ENCODE measurements at places on chromosomes 12 and 14. TPM values are rescaled to one million over a fixed set of nuclear protein-coding genes. Genes with fewer than 3 reads are reported as not detected.

GRCh38 chr12:63276537-63277365, 125.8 kb upstream of the AVPR1A start:
- DNase-seq: peak; percentile 47

GRCh38 chr14:77230914-77231313, 40.1 kb downstream of the NGB start:
- no peak for DNase-seq

GRCh38 chr12:3033539-3033867, 43.7 kb upstream of the TSPAN9 start:
- no peak for DNase-seq

SERPINA12 gene
- not detected for total RNA-seq

DNA sequence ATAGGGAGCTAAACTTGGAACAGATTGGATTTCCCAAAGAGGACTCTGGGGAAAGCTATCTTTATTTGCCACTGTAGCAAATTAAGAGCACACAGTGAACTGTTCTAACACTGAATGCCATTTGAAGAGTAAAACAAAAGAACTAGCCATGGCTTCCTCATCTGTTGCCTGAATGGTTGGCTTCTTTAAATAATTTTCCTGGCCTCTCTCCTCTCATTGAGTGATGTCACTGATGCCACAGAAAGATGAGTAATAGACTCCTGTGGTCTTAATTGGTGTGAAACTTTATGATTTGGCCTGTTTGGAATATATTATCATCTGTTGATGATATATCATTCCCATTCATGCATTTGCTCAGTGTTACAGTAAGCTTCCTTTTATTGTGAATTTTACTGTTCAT, 42.5 kb downstream of the WDR20 start:
- DNase-seq: peak; percentile 62

SLC4A8 gene
- 0.26 TPM for total RNA-seq

DNA sequence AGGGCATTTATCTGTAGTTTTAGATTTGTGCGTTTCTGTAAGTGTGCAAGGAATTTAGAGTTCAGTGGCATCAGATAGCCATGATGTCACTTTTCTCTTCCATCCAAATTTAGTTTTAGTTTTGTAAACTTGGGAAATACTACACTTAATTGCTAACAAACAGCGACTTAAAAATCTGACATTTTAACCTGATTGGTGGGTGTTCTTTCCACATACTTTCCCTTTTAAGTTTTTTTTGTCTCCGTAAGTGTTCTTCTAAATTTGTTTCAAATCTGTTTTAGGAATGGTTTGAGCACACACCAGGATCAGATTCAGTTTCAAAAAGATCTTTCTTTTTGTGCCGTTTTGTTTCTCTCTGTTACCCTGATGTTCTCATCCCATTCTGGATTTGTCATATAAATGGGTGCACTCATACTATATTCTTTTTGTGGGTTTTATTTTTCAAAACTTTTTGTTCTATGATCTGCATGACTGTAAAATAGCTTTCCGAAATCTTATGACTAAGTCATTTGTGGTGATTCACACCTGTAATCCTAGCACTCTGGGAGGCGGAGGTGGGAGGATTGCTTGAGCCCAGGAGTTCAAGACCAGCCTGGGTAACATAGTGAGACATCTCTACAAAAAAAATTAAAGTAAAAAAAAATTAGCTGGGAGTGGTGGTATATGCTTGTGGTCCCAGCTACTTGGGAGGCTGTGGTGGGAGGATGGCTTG, 58.9 kb downstream of the FBXO34 start:
- peak; percentile 67 for DNase-seq

SELPLG gene
- 0.13 TPM for total RNA-seq

C12orf50 gene
- total RNA-seq: not detected

SERPINA10 gene
- total RNA-seq: not detected

TCL1B gene
- not detected for total RNA-seq

GRCh38 chr14:98956661-98957060, 315.3 kb downstream of the BCL11B start:
- no peak for DNase-seq

RDH5 gene
- 1.1 TPM for total RNA-seq

DNA sequence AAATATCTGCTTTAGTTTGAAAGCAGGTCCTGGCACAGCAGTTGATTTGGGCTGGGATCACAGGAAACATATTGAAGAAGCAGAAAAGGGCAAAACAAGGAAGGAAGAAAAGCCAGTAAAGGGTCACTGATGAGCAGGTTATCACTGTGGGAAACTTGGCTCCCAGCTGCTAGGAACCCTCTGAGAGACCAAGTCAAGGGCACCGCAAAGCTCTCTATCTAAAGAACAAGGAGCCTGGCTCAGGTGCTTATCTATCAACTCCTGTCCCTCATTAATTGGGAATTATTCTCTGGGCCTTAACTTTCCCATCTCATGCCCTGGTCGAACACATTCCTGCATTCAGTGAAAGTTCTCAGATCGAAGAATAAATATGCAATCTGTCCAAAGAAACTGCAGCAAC, 450.9 kb upstream of the RPL10L start:
- no peak for DNase-seq

DNA sequence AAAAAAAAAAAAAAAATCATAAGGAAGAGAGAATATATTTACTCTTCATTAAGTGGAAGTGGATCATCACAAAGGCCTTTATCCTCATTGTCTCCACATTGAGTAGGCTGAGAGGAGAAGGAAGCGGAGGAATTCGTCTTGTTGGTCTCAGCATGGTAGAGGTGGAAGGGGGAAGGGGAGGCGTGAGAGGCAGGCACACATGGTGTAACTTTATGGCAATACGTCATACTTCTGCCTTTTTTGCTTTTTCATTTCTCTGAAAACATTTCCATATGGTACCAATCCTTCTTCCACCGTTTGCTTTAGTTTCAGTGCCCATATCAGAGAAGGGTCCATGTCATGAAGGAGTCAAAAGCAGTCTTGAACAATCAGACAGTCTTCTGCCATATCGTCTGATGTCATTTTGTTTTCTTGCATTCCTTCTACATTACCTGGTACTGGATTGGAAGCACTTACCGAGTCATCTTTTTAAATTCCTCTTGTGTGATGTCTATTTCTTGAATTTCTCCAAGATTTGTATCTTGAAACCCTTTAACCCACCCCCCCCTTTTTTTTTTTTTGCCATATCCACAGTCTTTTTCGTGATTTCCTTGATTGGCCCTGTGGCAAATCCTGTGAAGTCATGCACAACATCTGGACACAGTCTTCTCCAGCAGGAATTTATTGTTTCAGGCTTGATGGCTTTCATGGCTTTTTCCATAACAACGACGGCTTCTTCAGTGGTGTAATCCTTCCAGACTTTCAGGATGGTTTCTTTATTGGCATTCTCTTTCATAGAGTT, 8.9 kb downstream of the FUT8 start:
- peak; percentile 71 for DNase-seq

DHH gene
- not detected for total RNA-seq

LMNTD1 gene
- not detected for total RNA-seq

DNA sequence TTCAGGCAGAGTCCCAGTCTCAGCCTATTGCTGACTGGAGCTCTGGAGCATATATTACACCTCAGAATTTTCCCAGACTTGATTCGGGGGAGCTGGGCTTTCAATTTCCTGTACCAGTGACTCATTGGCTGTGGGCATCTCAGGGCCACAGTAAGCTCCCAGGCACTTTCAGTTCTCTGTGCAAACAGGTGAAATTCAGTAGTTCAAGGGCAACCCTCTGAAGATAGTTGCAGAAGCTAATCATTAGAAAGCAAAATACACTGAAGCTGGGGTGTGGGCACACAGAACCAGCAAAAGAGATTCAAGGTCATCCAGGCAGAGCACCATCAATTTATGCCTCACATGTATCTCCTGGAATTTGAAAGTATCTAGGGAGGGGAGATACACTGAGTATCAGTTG, 8.1 kb upstream of the NIN start:
- peak; percentile 33 for DNase-seq

AQP2 gene
- total RNA-seq: not detected

GRCh38 chr14:89669193-89669592, 252.2 kb upstream of the FOXN3 start:
- no peak for DNase-seq

DNA sequence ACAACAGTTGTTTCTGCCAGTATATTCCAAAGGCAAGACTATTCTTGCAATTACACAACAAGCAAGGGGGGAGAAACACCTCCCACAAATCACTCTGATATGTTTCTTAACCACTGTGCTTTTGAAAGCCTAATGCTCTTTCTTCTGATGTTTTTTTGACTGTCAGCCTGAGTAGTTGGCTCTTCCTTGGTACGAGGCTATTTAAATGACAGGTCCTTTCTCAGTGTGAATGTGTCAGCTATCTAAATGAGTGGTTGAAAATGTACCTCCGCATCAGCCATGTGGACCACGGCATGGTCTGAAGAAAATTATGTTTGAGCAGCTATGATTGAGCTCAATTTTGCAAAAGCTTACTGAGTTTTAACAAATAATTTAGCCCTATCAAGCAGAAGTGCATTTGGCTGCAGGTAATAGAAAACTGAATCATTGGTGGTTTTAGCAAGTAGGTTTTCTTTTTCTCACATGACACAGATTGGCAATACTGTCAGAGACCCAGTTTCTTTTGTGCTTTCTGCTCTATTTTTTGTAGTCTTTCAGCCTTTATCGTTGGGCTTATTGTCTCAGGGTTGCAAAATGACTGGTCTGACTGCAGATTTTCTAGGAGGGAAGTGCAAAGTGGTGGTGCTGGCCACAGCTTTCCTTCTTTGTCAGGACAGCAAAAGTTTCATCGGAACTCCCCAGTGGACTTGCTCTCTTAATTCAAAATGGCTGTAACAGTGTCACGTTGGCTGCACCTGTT, 162.8 kb downstream of the RGS6 start:
- DNase-seq: no peak

DNA sequence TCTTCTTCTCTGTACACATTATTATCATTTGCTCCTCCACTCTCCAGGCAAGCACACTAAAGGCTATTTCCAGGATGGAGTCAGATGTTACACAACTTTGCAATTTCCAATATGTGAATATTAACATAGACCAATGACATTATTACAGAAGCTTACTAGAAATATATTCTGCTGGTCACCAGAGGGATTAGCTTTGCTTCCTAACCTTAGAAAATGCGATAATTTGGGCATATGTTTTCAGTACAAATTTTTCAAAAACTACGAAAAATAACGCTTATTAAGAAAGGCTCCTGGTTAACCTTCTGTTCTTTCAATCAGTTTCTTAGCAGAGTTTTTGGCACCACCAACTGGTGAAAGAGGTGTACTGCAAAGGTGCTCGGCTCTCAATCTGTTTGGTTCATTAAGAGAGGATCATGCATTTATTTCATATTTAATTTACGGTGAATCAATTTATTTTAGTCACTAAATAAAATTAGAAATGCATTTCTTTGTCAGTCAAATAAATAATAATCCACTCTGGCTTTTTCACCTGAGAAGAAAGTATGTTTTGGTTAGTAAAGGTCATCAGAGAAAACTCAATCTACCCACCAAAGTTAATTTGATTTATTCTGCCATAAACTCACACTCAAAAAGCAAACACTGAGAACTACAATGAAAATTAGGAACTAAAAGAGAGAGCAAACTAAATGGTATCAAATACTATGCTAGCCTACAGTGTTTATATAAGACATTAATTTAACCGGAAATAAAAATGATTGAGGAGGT, 39.2 kb downstream of the EFCAB11 start:
- DNase-seq: peak; percentile 67

- DNase-seq: no peak
Observed at GRCh38 chr14:78175412-78175811, 5.2 kb downstream of the NRXN3 start.

DNA sequence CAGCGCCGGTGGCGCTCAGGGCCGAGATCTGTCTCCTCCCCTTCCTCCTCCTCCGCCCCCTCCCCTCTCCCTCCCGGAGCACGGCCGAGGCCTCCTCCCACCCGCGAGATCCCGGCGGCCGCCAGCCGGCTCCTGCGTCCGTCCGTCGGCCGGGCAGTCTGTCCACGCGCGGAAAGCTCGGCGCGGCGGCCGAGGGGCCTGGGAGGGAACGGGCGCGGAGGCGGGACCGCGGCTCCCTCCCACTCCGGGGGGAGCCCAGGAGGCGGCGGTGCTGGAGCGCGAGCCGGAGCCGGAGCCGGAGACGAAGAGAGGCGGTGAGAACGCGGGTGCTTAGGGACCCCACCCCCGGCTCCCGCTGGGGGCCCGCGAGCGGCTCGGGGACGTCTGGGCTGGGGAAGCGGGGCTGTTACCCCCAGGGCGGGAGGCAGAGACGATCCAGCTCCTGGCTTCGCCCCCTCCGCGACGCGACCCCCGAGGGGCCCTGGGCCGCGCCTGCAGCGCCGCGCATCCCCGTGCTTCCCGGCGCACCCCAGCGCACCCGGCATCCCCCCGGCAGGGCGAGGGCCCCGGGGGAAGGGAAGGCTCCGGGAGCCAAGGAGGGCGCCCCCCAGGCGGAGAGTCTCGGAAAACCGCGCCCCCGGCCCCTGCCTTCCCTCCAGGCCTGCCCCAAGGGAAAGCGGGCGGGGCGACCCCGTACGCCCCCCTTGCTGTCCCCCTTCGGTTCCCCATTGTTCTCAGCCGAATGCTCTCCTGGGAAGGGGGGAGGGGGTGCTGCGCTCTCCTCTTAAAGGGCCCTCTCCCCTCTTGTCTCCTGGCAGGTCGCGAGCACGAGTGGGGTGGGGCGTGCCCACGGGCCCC, at the start of gene DTX1:
TSS of gene DTX1 (plus strand) at position 100 of the 858 bp plus-strand sequence. CDS start 1,463 bp downstream, outside the sequence.
- DNase-seq: no peak

DNA sequence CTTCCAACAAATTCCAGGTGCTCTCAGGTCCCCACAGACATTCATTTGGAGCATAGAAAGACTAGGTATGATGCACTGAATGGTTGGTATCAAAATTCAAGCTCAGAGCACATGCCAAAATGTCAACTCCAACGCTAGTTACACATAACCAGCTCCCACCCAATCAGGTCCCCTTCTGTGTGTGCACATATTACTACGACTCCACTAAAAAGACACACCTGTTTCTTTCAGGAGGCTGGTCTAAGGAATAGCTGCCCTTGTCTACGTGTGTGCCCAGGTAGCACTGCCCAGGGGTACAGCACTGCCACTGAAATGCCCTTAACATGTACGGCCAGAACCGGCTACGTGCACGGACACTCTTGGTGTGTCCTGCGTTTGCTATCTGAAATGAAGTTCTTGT, 138.1 kb downstream of the KCNK10 start:
- no peak for DNase-seq

- DNase-seq: no peak
Observed at GRCh38 chr14:71586131-71586897, 345.9 kb upstream of the RGS6 start.

ATF7IP gene
- 13.1 TPM for total RNA-seq

GRCh38 chr14:49892301-49892635, 614 bp upstream of the ARF6 start:
- peak; percentile 57 for DNase-seq

GRCh38 chr12:93221841-93222240, 155.9 kb upstream of the NUDT4 start:
- no peak for DNase-seq

FICD gene
- total RNA-seq: 15.5 TPM

- DNase-seq: peak; percentile 22
Observed at GRCh38 chr14:64232095-64232838, 61.9 kb downstream of the ESR2 start.

DHRS4 gene
- 24.7 TPM for total RNA-seq

- DNase-seq: peak; percentile 75
Observed at GRCh38 chr14:94132285-94132887, 3.0 kb upstream of the IFI27L2 start.
